ENCODE measurements at places on chromosomes 1 and 21. TPM values are rescaled to one million over a fixed set of nuclear protein-coding genes. Genes with fewer than 3 reads are reported as not detected.

Gene TMEM53
- 10.8 TPM for total RNA-seq

Gene TMEM269
- total RNA-seq = 0.34 TPM

Gene ZBED6
- total RNA-seq = 26.9 TPM

Gene LCE3D
- not detected for total RNA-seq

Gene SLC45A1
- total RNA-seq = 13.8 TPM

Gene PRRX1
- total RNA-seq = 0.37 TPM

Gene WDR26
- total RNA-seq = 57.2 TPM

Gene KCNT2
- not detected for total RNA-seq

Gene C21orf58
- total RNA-seq = 10.8 TPM

Gene ADAMTS1
- total RNA-seq = 0.98 TPM

Gene CFAP107
- total RNA-seq = not detected

DNA sequence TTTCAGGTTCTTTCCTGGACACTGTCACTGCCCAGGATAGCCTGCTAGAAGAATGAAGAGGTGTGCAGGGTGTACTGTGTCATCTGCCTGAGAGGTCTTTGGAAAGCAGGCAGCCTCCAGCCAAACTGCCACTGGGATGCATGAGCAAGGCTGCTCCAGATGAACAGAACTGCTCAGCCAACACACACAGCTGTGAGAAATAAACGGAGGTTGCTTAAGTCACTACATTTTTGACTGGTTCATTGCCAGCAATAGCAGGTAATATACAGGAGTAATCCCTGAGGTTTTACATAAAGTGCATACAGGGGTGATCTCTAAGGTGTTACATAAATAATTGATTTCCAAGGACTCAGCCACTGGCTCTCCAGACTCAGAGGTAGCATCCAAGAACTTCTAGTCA lies 516.9 kb downstream of the BRINP3 start:
- H3K36me3 ChIP-seq = no peaks in the 10 kb centered on the region
- no peaks in the 10 kb centered on the region for H3K27me3 ChIP-seq
- no peak for DNase-seq

GRCh38 chr1:69862906-69863305 lies 295.2 kb downstream of the LRRC7 start:
- no peak overlapping the region for H3K4me3 ChIP-seq
- H3K27me3 ChIP-seq = peaks cover 19% of the 10 kb centered on the region
- no peak overlapping the region for H3K27ac ChIP-seq
- no peak for DNase-seq
- no peaks in the 10 kb centered on the region for H3K36me3 ChIP-seq

- DNase-seq = no peak
- H3K36me3 ChIP-seq = no peaks in the 10 kb centered on the region
- no peaks in the 10 kb centered on the region for H3K4me1 ChIP-seq
- no peak overlapping the region for H3K27ac ChIP-seq
- H3K4me3 ChIP-seq = no peak overlapping the region
These were observed 85.3 kb downstream of the SPAG17 start for GRCh38 chr1:118099686-118100085.

DNA sequence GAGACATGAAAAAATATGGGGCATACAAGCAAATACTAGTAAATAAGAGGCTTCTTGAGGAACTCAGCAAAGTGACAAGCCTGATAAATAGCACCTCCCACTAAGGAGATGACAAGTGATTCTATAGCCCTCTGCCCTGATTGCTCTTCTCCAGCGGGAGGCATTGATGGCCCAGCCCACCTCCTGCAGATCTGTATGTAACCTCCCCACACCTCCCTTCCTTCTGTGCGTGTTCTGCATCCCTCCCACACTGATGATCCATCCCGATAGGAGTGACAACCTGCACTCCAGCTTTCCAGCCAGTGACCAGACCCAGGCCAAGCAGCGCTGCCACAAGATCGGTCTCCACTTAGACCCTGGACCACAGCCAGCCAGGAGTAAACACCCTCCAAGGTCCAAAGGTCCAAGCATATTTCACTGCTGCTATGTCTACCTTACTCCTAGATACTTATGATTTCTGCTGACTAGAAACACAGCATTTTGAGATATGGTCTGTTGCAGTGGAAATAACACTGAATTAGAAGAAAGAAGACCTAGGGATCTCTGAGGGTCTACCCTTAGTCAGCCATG lies 176.1 kb downstream of the BRINP2 start:
- no peaks in the 10 kb centered on the region for H3K4me1 ChIP-seq
- H3K4me3 ChIP-seq = no peak overlapping the region
- no peak for DNase-seq
- no peaks in the 10 kb centered on the region for H3K36me3 ChIP-seq
- H3K27me3 ChIP-seq = peaks cover 13% of the 10 kb centered on the region
- no peak overlapping the region for H3K27ac ChIP-seq

DNA sequence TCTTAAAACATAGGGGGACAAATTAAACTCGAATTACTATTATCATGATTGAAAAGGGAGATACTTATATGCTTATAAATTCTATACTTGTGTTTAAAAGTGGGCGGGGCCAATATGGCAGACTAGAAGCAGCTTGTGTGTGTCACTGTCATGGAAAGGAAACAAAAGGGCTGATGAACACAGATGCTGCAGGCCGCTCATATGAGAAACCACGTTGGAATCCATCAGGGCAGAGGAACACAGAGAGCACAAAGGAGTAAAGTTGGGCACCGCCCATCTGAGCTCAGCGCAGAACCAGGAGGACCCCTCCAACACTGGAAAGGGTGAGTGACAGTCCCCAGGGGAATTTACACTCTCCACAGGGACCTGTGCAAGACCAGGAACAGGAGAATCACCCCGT lies 107.0 kb downstream of the SLC5A9 start:
- no peak overlapping the region for H3K4me3 ChIP-seq
- H3K27me3 ChIP-seq = no peaks in the 10 kb centered on the region
- H3K4me1 ChIP-seq = no peaks in the 10 kb centered on the region
- no peak overlapping the region for H3K27ac ChIP-seq
- no peaks in the 10 kb centered on the region for H3K36me3 ChIP-seq
- no peak for DNase-seq

DNA sequence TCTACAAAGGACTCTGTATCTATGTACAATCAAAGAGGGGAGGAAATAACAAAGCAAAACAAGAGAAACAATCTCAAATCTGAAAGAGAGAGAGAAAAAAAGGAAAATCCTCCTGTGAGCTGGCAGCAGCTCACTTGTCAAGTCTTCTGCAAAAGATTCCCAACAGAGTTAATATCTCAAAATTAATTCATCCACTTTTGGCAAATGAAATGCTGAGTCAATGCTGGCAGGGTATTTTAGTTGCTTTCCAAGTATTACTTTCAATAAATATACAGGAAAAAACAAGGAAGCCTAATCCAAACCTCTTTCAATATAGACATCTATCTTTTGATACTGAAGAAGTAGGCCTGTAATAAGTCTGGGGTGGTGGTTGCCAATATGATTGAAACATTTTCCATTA lies 613.9 kb upstream of the NEGR1 start:
- H3K4me1 ChIP-seq = no peaks in the 10 kb centered on the region
- no peak for DNase-seq
- H3K4me3 ChIP-seq = no peak overlapping the region
- H3K27ac ChIP-seq = no peak overlapping the region

DNA sequence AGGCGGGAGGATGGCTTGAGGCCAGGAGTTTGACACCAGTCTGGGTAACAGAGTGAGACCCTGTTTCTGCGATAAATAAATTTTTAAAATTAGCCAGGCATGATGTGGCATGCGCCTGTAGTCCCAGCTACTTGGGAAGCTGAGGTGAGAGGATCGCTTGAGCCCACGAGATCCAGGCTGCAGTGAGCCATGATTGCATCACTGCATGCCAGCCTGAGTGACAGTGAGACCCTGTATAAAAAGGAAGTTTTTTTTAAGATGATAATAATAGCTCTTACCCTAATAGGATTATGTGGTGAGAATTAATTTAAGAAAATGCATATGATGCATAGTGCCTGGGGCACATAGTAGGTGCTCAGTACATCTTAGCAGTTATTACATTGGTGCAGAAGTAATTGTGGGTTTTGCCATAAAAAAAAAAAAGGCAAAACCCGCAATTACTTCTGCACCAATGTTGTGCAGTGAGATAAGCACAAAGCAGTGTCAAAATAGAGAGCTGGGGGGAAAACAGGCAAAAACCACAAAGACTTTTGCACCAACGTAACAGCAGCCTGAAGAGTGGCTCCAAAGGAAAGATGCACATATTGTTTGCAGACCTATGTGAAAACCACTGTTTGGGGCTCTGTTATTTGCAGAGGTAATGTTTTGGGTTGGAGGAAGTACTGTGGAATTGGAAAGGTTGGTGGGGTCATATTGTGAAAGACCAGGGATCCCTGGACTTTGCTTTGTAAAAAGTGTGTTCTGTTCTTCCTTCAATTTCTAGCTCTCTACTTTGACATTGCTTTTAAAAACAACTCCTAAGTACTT lies 72.4 kb downstream of the PLXNA2 start:
- no peak overlapping the region for H3K4me3 ChIP-seq
- DNase-seq = no peak
- H3K27ac ChIP-seq = no peak overlapping the region
- H3K36me3 ChIP-seq = no peaks in the 10 kb centered on the region
- H3K27me3 ChIP-seq = 0 out of 2 replicates have a peak, but pooled peaks cover 9% of the 10 kb centered on the region
- no peaks in the 10 kb centered on the region for H3K4me1 ChIP-seq

GRCh38 chr21:45078371-45078770 lies 4.0 kb downstream of the ADARB1 start:
- peaks cover 15% of the 10 kb centered on the region for H3K4me1 ChIP-seq
- no peaks in the 10 kb centered on the region for H3K36me3 ChIP-seq

- H3K4me3 ChIP-seq = no peak overlapping the region
- H3K27ac ChIP-seq = no peak overlapping the region
- peak; percentile 85 for DNase-seq
- H3K27me3 ChIP-seq = 0 out of 2 replicates have a peak, but pooled peaks cover 5% of the 10 kb centered on the region
- no peaks in the 10 kb centered on the region for H3K36me3 ChIP-seq
These were observed 229.2 kb upstream of the CAMK1G start for GRCh38 chr1:209354111-209354839.

- no peak for DNase-seq
- H3K36me3 ChIP-seq = no peaks in the 10 kb centered on the region
- H3K4me3 ChIP-seq = no peak overlapping the region
- H3K4me1 ChIP-seq = peaks cover 42% of the 10 kb centered on the region
- H3K27me3 ChIP-seq = no peaks in the 10 kb centered on the region
These were observed 96.1 kb downstream of the TEX35 start for GRCh38 chr1:178609015-178609414.

DNA sequence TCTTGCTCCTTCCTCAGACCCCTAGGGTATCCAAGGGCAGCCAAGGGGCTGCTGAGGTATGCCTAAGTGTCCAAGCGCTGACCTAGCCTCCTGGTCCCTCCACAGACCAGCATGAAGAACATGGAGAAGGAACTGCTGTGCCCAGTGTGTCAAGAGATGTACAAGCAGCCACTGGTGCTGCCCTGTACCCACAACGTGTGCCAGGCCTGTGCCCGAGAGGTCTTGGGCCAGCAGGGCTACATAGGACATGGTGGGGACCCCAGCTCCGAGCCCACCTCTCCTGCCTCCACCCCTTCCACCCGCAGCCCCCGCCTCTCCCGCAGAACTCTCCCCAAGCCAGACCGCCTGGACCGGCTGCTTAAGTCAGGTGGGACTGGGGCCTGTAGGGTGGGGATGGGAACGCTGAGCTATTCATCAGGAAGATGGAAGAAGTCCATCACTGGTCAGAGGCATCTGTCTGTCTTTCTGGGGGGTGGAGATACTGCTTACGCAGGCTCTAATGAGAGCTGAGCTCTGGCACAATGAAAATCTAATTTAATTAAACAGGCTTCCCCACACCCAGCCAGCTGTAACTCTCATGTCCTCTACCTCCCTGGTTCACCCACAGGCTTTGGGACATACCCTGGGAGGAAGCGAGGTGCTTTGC lies 1.8 kb downstream of the TRIM46 start:
- H3K4me1 ChIP-seq = peaks cover 7% of the 10 kb centered on the region
- no peak for DNase-seq
- no peaks in the 10 kb centered on the region for H3K27me3 ChIP-seq
- peaks cover 1% of the 10 kb centered on the region for H3K36me3 ChIP-seq
- H3K27ac ChIP-seq = peak overlapping the region; percentile 11
- no peak overlapping the region for H3K4me3 ChIP-seq

- peaks cover 8% of the 10 kb centered on the region for H3K36me3 ChIP-seq
- H3K4me1 ChIP-seq = peaks cover 3% of the 10 kb centered on the region
- H3K4me3 ChIP-seq = no peak overlapping the region
- DNase-seq = no peak
- H3K27me3 ChIP-seq = no peaks in the 10 kb centered on the region
These were observed 1.8 kb downstream of the SFT2D2 start for GRCh38 chr1:168227620-168228019.

DNA sequence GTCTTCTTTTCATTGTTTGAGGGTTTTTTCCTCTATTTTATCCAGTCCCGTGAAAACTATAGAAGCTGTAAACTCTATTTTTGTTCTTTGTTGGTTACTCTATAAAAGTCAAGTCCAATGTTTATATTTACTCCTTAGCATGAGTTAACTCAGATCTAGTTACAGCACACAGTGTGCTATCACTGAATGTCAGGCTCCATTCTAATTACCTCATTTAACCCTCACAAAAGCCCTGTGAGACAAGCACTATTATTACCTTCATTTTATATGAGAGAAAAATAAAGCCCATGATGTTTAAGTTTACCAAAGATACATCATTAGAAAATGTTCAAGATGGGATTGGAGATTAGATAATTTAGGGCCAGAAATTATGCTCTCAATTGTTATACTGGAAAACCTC lies 251.4 kb upstream of the SNX7 start:
- H3K4me1 ChIP-seq = no peaks in the 10 kb centered on the region
- no peaks in the 10 kb centered on the region for H3K27me3 ChIP-seq
- no peak for DNase-seq
- no peak overlapping the region for H3K4me3 ChIP-seq

- H3K27ac ChIP-seq = peak within 1 kb of the TSS; percentile 90
- H3K4me3 ChIP-seq = peak within 1 kb of the TSS; percentile 91
- H3K27me3 ChIP-seq = no peaks in the 10 kb centered on the region
These were observed at the start of gene TARDBP for GRCh38 chr1:11012260-11013159. Gene TARDBP, plus strand, starts transcription at chr1:11012654. Its CDS starts 1,074 bp downstream, at chr1:11013728.

GRCh38 chr1:205961405-205961804 lies 18.1 kb upstream of the SLC26A9 start:
- no peak for DNase-seq
- H3K27ac ChIP-seq = no peak overlapping the region
- H3K27me3 ChIP-seq = peaks cover 19% of the 10 kb centered on the region
- H3K4me1 ChIP-seq = no peaks in the 10 kb centered on the region

GRCh38 chr1:109677459-109677858 lies 9.6 kb downstream of the GSTM2 start:
- no peaks in the 10 kb centered on the region for H3K36me3 ChIP-seq
- H3K4me3 ChIP-seq = no peak overlapping the region
- no peaks in the 10 kb centered on the region for H3K4me1 ChIP-seq
- no peak overlapping the region for H3K27ac ChIP-seq
- H3K27me3 ChIP-seq = no peaks in the 10 kb centered on the region

- no peak for DNase-seq
- H3K27ac ChIP-seq = no peak overlapping the region
- no peaks in the 10 kb centered on the region for H3K36me3 ChIP-seq
- H3K4me1 ChIP-seq = peaks cover 6% of the 10 kb centered on the region
These were observed 5.4 kb downstream of the CDKN2C start for GRCh38 chr1:50975436-50975835.

DNA sequence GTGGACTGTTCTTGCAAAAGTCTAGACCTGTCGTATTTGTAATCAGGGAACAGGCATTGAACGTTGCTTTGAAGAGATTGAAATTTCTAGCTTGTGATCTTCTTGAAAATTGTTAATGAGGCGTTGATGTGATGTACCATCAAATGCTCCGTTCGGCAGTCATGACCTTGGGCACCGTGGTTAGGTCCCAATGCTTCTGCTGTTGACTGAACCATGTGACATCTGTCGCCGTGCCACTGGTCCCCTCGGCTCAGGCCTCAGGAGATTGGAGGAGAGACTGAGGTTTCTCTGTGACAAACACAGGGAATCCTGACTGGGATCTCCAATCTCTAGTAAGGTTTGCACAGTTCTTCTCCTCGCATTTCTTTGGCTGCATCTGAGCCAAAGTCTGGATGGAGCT lies 18.1 kb upstream of the KCNAB2 start:
- H3K4me3 ChIP-seq = no peak overlapping the region
- H3K4me1 ChIP-seq = peaks cover 14% of the 10 kb centered on the region
- no peaks in the 10 kb centered on the region for H3K36me3 ChIP-seq
- no peaks in the 10 kb centered on the region for H3K27me3 ChIP-seq
